Tongue (tissue), 3 donors: ENCODE measurements at places on chromosomes 5 and 9.

DNA sequence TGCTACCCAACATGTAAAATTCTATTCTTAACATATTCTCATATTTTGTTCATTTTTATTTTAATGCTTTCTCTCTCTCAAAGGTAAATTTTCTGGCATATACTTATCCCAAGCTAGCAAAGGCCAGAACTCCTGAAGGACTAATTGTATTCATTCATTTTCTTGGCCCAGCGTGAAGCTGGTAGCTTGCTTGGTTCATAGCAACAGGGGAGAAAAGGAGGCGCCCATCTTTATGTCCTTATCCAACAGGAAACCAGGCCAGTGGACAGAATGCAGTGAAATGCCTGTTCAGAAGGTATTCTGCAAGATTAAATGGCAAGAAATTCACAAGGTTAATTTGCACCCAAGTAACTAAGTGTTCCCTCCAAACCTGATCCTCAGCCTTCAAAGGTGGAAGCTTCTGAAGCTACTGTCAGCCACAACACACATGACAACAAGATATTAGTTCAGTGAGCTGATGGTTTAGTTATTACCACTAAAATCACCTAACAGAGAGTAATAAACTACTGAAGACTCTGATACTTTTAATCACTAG lies 5.6 kb downstream of the EFNA5 start:
- no peak for DNase-seq

DNA sequence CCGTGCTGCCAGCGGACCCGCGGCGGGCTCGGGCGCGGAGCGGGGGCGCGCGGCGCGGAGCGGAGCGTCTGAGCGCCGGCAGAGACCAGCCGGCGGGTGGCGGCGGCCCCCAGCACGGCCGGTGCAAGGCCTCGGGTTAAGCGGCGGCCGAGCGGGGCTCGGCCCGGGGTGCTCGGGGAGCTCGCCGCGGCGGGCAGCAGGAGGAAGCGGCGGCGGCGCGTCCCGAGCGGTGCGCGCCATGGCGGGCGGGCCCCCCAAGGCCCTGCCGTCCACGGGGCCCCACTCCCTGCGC lies 150 bp downstream of the SNX30 start:
- DNase-seq: no peak

DNA sequence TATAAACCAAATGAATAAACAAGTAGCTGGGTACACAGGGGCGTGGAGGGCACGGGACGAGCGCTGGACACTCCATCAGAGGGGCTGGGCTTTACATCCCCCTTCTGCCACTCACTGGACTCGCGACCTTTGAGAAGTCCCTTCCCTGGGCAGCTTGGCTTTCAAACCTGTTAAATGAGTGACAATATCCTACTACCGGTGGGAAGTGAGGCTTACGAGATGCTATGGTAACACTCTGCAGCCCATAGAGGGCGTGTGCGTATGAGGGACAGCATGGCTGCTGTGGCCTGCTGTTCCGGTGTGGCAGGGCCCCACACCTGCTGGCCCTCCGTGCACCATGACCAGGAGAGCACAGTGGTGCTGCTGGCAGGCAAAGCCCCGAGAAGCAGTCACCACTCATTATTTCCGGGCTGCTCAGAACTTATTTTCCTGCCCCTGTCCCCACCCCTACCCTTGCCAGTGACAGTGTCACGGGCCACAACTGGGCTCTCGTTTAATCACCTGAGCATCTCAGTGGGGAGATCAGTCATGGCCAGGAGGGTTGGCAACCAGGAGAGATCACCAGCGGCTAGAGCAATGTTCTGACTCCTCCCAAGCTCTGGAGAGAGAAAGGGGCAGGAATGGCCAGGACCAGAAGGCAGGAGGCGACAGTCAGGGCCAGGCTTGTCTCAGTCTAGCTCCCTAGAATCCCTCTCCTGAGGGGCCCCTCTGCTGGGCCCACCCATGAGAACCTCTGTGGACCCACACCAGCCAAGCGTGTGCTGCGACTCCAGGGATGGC lies 10.5 kb downstream of the CLTB start:
- no peak for DNase-seq

- no peak for DNase-seq
Measured at GRCh38 chr5:33319841-33320240, 120.9 kb upstream of the TARS1 start.

DNA sequence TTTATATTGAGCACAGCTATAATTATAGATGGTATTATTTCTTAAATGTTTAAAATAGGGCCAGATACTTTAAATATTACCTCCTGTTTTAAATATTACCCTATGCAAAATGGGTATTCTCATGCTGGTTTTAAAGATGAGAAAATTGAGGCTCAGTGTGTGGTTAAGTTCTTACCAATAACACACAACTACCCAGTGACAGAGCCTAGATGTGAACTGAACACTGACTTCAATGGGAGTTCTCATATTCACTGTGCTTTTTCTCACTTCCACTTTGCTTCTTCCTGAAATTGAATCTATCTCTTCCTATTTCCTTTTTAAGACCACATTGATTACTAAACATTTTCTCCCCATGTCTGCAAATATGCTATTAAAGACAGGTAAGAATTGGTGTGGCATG lies 135.8 kb upstream of the TUSC1 start:
- no peak for DNase-seq

DNA sequence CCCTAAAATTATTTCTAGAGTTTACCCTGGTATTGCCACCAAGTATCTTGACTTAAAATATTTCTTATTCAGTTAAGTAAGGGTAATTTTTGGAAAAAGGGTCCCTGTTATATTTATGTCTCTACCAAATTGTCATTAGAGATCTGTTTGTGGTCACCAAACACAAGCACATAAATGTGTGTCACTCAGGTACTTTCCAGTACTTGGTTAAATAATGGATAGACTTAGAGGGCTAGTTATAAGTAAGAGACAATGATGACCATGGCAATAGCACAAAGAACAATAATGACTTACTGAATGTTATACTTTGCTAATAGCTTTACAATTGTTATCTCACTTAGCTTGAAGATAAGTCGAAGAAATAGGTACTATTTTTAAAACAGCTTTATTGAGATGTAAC lies 9.0 kb downstream of the ADAMTS16 start:
- DNase-seq: no peak

DNA sequence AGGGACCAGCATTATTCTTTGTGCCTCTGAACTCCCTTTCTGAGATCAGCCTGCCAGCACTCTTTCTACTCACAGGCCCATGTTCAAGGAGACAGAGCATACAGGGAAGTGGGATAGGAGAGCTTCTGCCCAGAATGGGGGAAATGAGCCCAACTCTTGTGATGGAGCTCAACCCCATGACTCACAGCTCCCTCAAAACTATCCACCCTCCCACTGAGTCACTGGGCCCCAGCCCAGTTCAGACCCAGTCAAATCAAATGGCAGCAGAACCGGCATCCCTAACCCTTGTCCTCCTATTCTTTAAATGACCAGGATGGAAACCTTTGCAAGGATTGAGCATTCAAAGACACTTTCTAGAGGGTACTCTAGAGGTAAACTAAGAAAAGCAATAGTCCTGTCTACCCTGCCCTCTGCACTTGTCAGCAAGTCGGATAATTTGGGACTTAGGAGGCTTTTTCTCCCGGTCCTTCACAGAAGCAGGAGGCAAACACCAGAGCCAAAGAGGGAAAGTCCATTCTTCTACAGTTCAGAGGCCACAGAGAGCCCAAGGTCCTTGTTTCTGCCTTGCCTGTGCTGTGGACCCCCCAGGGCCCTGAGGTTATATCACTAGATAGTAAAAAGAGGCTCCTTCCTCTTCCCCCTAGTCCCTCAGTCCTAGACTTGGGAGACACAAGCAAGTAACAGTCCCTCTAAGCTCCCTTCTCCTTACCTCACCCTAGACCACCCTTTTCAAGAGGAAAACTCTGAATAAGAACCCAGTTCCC lies 3.2 kb downstream of the ATOSB start:
- no peak for DNase-seq

- peak; percentile 90 for DNase-seq
Measured at GRCh38 chr5:163503106-163504078, 2.0 kb upstream of the MAT2B start.

DNA sequence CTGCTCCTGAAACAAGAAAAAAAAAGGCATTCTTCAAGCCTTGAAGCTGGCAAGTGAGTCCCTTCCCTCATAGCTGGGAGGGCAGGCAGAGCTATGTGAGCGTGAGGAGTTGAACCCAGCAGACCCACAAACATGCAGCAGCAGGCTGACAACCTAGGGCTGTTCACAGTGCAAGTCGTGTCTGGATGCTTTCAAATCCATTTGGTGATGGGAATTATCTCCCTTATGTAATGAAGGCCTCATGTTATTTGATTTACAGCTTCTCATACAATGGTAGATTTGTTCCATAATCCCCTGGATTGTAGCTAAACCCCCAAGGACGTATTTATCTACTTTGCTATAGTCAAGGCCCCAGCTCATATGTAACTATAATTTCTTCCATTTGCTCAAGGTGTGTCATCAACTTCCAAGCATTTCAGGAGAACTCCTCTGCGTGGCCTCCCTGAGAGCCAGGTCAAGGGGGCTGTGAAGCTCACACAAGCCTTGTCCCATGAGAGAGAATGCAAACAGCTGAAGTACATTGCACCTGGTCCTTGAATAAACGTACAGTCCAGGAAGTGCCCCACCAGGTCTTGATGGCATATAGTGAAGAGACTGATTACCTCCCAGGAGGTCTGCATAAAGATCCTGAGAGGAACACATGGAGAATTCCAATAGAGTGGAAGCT lies 124.8 kb upstream of the SLC1A3 start:
- DNase-seq: peak; percentile 62

- no peak for DNase-seq
Measured at GRCh38 chr5:116446356-116447005, 128.1 kb downstream of the SEMA6A start.

GRCh38 chr9:76642701-76643209 lies 121.5 kb upstream of the PCA3 start:
- DNase-seq: no peak

DNA sequence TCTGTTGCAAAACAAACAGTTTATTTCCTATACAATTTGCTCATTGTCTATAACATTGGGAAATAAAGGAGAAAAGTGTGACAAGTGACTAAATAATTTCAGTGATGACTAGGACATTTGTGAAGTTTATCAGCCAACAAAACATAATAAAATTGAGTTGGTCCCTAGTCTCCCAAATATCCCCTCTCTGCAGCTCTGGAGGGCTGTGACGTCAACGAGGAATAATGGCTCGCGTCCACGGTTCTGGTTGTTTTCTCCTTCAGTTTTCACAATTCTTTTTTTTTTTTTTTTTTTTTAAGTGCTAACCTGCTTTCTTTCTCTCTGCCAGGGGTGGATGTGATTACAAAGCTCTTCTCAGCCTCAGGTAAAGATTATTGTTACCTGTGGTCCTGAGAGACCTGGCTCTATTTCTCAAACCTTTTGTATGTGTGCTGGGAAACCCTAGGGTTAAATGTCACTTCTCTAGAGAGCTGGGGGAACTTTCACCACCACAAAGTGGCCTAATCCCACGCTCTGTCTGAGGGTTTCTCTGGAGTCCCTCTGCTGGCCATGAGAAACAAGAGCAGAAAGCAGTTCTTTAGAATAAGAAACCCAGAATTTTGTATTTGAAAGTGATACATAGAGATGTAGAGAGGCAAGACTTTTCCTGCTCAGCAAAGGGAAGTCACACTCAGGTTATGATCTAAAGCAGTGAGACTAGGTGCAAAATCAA lies 36.2 kb upstream of the ANKRD55 start:
- peak; percentile 49 for DNase-seq

GRCh38 chr5:19790829-19791466 lies 197.1 kb downstream of the CDH18 start:
- DNase-seq: no peak

GRCh38 chr5:134258896-134259295 lies 33.0 kb upstream of the PPP2CA start:
- no peak for DNase-seq

DNA sequence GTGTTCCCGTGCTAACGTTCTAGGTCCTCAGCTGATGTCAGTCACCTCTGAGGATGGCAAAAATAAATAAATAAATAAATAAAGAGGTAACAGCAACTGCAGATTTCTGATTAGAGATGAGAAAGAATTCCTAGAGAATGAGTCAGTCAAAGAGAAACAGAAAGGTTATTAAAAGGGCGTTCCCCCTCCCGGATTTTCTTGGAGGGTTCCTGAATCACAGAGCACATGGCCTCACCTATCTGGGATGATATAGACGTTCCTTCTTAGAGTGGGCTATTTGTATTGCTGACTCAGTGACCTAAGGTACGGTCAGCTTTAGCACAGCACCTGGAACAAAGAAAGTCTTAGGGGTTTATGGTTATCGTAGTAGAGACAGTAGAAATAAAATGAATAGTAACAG lies 30.6 kb downstream of the HTR4 start:
- DNase-seq: no peak

GRCh38 chr5:142016556-142016955 lies 3.7 kb upstream of the GNPDA1 start:
- no peak for DNase-seq

DNA sequence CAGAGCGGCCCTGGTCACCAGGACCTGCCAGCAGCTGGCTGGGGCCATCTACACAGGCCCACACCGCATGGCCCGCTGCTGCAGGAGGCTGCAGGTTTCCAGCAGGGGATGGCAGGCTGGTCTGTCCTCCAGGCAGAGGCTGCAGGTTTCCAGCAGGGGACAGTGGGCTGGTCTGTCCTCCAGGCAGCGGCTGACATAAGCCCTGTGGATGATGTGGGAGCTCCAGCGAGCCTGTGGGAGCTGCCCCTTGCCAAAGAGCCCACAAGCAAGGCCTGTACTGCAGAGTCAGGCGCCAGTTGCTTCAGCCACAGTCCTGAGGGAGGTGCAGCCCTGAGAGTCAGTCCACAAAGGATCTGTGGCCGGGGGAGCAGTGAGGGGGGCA lies 18.5 kb downstream of the TPPP start:
- DNase-seq: peak; percentile 66

DNA sequence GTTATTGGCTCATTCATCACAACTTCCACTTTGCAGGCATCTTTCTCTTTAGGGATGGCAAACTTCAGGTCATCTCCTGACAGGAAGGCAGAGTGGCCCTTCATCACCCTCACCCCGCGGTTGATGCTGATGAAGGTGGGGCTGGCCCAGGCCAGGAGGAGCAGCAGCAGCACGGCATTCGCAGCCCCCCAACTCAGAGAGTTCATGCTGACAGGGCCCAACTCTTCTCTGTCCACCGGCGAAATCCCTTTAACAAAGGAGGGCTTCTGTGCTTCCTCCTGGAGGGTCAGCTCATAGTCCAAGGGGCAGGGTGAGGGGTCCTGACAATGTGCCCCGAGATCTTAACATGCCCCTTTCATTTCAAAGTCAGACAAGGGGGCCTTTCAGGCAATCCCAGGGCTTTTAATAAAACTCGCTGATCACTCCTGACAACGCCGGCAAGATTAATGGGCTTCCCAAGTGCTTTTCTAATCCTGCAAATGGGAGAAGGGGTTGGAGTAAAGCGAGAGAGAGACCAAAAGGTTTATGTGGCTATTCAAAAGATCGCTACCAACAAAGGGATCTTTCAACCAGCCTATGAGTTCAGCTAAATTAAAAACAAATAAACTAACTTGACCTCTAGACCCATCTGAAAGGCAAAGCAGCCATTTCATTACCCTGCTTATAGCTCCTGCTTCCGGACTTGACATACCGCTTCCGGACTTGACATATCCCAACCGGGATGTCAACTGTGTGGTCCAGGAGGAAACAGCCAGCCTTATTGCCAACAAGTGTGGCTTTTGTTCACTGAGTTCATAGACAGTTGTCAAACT lies 41.2 kb downstream of the FREM1 start:
- DNase-seq: peak; percentile 21
